ENCODE measurements at places on chromosomes 2 and 18. TPM values are rescaled to one million over a fixed set of nuclear protein-coding genes. Genes with fewer than 3 reads are reported as not detected.

GKN1 gene
- not detected for total RNA-seq

CD207 gene
- total RNA-seq, result not detected

RESP18 gene
- not detected for total RNA-seq

EMILIN1 gene
- 790 TPM for total RNA-seq

NEUROD1 gene
- total RNA-seq, result not detected

ZNF396 gene
- total RNA-seq, result 0.78 TPM

UGT1A8 gene
- not detected for total RNA-seq

PLB1 gene
- total RNA-seq, result not detected

CARF gene
- total RNA-seq, result 3.6 TPM

TUBA3D gene
- total RNA-seq, result not detected

STAT4 gene
- 0.64 TPM for total RNA-seq

GPBAR1 gene
- 0.26 TPM for total RNA-seq

TEX44 gene
- not detected for total RNA-seq

CMPK2 gene
- 4.7 TPM for total RNA-seq

LBX2 gene
- total RNA-seq, result 0.64 TPM

DTNA gene
- total RNA-seq, result 6.6 TPM

ARHGEF4 gene
- total RNA-seq, result 7.4 TPM

RETREG2 gene
- 46.3 TPM for total RNA-seq
